DMS79 (cell line): ENCODE measurements at places on chromosomes 2 and 18.

DNA sequence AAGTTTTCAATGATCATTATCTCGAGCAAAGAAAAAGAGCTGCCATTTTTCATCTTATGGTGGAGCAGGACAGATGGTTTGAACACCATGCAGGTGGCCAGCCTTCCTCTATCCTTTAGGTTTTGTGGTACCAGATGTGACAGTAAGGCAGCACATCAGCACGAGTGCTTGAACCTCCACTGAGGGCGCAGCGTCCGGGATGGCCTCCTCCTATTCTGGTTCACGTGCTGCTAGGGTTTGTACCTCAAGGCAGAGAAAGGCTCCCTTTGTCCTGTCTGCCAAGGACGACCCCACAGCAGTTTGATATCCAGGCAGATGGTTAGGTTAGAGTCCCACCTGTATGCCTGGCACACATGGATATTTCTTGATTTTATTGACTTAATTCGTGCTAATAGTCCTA, 50.2 kb downstream of the DCDC2C start:
- no peak for DNase-seq

GRCh38 chr2:169839954-169840746, 12.9 kb downstream of the UBR3 start:
- no peak for DNase-seq

GRCh38 chr18:9436206-9436929, 38.9 kb upstream of the RALBP1 start:
- no peak for DNase-seq

- DNase-seq, result no peak
Measured at GRCh38 chr18:28152754-28153153, 24.2 kb downstream of the CDH2 start.

GRCh38 chr2:160261732-160262131, 61.7 kb upstream of the ITGB6 start:
- no peak for DNase-seq

DNA sequence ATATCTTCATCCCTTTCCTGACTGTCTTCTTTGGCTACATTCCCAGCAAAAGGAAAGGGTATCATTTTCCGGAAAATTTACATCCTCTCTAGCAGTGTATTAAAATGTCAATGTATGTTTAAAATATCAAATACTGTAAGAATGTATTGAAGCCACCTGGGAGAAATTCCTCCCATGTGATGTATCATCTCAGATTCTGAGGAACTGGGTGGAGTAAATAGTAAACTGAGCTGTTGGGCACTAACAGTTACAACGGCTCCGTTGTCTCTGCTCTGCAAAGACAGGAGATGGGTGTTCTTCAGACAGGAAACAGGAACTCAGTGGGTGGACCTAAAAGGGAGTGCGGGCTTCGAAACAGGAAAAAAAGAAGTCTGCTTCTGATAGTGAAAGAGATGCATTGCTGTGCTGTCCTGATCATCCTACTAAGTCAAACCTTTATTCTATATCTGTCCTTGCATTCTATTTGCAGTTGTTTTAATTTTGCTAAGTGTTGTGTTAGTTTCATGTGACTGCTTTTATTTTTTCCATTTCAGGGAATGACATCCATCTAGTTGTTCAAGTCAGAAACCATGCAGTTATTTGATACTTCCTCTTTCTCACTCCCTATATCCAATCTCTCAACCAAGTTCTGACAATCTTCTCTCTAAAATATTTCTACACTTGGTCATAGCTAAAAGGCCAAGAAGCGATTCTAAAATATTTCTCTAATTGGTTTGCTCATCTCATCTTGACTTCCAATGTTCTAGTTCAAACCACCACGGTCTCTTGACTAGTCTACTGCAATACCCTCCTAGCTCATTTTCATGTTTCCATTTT, 19.4 kb downstream of the DOK1 start:
- DNase-seq, result no peak

DNA sequence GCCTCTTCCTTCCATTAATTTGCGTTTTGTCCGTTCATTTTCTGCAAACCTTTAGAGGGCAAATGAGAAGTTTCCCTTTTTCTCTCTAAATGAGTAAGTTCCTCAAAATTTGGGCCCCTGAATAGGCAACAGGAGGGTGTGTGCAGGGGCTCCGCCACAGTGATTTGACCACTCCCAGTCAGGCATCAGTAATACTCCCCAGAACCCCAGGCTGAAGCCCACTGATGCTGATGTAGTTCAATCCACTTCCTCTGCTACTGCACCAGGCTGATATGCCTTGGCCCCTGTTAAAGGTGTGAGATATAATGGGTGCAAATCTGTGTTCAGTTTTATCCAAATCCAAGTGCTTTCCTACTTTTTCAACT, 1150.0 kb downstream of the RPIA start:
- DNase-seq, result no peak

DNA sequence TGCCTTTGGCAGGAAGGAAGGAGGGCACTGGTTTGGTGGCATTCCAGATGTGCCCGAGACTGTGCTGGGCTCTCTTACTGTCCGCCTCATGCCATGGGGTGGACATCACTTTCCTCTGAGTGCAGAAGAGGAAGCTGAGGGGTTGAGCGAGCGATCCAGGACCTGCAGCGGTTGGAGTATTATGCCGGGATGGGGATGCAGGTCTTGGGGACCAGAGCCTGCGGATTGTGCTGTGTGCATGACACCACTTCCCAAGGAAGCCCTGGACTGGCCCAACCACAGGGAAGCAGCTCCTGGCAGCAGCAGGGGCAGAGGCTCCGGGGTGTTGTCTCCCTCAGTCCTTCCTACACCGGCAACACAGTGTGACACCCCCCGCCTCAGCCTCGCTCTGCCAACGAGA, 44.5 kb downstream of the ATP6V1C2 start:
- DNase-seq, result no peak

DNA sequence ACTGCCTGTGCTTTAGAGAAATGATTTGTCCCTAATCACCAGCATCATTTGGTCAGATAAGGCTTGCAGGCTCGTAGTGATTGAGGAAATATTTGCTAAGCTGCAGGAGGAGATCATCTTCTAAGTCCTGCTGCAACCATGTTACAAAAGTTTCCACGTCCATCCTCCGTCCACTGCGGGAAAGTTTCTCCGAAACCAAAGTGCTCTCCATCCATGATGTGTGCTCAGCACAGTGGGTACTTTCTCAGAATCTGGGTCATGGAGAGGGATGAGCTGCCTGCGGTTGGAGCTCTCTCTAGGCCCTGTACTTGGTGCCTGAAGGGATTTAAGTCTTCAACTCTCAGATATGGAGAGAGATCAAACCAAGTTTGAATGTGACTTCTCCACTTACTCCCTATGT, 39.3 kb downstream of the IL1RL2 start:
- DNase-seq, result no peak

GRCh38 chr2:137500599-137500998, 463.7 kb upstream of the HNMT start:
- no peak for DNase-seq

- peak; percentile 45 for DNase-seq
Measured at GRCh38 chr18:5582076-5582475, 38.3 kb upstream of the EPB41L3 start.

DNA sequence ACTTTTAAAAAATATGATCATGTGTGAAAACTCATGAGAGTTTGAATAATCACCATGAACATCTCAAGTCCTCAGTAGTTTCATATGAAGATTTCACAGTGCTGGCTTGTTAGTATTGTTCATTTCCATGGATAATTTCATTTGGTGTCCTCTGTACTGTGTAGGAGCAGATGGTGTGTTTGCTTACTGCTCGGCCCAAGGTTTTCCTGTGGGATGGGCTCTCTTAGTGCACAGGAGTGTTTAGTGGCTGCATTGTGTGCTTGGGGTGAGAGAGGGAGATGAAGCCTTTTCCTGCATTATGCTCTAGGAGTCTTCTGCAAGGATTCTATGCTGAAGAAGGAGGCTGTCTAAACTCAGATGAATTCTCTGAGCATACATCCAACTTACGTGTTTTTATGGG, 270.6 kb downstream of the SOCS6 start:
- no peak for DNase-seq
